ENCODE measurements at places on chromosomes 4 and X.

DNA sequence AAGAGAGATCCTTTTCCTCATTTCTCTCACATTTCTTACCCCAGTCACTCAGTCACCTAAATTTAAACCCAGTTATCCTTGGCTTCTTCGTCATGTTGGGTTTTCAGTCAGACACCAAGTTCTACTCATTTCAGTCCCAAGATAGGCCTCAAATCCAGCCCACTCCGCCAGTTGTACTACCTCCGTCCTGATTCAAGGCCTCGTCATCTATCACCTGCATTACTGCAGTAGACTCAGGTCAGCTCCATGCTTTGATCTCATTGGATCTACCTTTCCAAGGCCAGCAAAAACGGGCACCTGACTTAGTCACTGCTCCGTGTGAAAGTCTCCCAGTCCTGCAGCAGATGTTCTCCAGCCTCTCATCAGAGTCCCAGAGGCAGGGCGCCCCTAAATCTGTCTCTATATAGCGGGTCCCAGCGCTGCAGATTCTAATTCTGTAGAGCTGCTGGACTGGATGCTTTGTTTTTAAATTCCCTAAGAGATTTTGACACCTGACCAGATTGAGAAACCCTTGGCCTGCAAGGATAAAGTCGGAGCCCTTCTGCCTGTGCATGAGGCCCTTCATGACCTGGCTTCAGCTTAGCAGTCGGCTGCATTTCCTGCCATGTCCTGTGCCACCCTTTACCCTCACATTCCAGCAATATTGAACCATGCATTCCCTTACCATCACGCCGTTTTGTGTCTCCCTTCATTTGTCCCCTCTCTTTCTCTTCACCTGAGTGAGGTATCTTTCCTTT lies 53.7 kb downstream of the ZFX start:
- DNase-seq: no peak

DNA sequence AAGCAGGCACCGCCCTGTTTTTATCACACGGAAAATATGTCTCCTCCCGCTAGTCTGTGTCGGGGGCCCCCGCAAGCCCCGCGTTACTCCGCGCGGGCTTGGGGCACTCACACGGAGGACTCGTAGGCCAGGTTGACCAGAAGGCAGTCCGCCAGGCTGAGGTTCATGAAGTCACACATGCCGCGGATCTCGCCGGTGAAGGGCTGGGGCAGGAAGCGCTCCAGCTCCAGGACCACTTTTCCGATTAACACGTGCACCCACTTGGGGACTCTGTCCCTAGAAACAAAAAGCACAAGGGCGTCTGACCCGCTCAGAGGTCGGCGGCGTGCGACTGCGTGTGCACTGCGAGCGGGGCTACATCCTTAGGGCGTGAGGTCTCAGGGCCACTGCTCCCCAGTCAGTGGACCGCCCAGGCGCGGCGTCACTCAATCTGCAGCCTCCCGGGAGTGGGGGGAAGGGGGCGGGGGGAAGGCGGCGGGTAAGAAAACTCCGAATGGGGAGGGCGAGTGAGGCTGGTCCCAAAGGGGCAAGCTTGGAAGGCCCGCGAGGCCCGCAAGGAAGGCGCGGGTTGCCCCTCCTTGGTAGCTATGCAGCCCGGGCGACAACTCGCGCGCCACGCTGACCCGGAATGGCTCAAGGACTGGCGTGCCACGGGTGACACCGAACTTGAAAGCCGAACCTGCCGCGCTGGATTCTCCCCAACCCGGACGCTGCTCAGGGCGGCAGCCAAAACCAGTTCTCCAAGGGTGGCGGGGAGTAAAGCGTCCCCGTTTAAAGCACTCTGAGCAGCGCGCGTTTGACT lies 722 bp downstream of the NAAA start:
- peak; percentile 91 for DNase-seq

DNA sequence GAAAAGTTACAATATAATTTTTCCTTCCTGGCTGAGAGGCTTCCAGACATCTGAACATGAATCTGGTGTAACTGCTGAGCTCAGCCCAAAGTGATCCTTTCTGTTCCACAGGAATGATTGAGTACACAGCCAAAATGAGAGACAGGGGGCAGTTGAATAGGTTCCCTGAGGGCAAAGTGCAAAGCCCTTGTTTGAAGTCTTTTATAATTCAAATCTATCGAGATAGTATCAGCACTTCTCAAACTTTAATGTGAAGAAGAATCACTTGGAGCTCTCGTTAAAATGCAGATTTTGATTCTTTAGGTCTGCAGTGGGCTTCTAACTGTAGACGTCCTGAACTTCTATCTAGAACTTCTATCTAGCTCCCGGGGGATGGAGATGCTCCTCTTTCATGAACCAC lies 54.4 kb upstream of the BMP2K start:
- no peak for DNase-seq

GRCh38 chr4:184294606-184295133 lies 77.0 kb upstream of the ENPP6 start:
- DNase-seq: no peak

DNA sequence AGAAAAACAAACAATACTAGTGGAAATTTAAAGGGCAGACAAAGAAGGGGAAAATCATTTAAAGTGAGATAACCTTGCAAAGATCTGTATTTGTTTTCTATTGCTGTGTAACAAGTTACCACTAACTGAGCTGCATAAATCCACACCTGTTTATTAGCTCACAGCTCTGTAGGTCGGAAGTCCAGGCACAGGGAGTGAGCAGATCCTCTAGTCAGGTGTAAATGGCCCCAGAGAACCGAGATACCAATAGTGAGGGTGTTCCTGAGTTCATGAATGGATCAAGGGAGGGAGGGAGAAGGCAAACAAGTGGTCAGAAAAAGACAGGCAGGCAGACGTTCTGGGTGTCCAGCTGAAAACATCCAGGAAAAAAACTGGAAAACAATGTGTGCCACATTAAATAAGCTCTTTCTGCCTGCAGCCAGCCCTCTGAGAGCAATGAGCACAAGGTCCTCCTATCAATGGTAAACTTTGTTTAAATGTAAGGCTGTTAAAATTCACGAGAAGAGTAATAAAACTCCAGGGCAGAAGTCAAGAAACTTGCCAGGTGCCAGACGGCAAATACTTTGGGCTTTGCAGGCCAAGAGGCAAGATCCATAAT lies 25.0 kb downstream of the ADGRA3 start:
- DNase-seq: no peak

DNA sequence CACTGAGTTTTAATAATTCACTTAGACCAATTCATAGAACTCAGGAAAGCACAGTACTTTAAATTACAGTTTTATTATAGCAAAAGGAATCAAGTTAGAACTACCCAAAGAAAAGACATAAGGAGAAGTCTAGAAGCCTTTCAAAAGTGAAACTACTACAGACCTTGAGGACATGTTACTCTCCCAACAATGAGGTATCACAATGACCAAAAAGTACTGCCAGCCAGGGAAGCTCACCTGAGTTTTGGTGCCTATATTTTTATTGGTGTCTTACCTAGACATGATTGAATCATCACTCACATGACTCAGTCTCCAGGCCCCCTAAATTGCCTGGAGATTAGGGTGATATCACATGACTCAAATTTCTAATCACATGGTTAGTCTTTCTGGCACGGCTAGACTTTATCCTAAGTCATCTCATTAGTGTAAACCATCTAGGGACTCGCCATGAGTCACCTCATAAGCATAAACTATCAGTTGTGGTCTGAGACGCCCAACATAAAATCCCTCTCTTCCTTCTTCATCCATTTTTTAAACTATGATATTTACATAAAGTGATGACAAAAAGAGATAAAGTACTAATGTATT lies 372.3 kb downstream of the TMA16 start:
- DNase-seq: no peak

DNA sequence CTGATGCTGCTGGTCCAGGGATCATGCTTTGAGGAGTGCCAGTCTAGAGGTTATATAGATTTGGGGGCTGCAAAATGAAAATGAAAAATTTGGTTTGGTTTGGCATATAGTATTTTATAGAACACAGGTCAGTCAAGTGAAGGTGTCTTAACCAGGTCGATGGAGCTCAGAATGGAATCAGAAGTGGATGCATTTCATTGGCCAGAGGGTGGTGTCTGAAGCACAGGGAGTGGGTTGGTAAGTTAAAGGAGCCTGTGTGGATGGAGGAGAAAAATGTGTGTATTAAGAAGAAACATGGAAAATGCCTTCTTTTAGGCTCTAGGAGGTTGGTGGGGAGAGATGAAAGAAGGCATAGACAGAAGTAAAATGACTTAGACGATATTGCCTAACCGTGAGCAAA lies 8.6 kb downstream of the GALNT7 start:
- no peak for DNase-seq

- DNase-seq: no peak
Measured at GRCh38 chr4:98891478-98892337, 37.2 kb downstream of the EIF4E start.

DNA sequence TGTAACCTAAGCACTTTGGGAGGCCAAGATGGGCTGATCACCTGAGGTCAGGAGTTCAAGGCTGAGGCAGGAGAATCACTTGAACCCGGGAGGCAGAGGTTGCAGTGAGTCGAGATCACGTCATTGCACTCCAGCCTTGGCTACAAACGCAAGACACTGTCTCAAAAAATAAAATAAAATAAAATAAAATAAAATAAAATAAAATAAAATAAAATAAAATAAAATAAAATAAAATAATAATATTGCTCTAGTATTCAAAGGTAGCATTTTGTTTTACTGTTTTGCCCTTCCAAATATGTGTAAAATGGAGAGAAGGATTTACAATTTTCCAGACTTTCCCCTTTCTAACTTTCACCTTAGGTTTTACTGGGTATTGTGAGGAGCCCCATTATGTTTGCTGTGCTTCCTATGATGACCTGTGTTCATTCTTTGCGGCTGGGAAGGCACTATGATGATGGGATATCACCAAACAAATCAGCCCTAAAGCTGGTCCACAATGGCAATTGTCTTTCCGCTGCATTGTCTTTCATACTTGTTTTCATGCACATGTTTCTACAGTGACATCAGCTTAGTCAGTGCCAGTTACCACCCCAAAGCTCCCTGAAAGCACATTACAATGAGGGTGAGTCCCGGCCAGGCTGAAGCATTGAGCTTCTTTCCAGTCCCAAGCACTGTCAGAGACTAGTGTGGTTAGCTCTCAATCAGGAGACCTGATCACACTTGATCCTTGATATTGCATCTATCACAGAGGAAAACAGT lies 50.8 kb downstream of the DTHD1 start:
- no peak for DNase-seq

- DNase-seq: no peak
Measured at GRCh38 chr4:154314248-154314647, 177.4 kb downstream of the DCHS2 start.

DNA sequence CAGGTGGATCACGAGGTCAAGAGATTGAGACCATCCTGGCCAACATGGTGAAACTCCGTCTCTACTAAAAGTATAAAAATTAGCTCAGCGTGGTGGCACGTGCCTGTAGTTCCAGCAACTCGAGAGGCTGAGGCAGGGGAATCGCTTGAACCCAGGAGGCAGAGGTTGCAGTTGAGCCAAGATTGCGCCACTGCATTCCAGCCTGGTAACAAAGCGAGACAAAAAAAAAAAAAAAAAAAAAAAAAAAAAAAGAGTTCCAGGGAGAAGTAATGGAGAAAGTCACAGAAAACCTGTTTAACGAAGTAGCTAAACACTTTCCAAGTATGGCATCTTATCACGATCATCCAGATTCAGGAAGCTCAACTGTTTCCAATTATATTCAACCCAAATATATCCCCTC lies 10.9 kb downstream of the KLHL4 start:
- DNase-seq: no peak

GRCh38 chrX:129472116-129472515 lies 51.2 kb downstream of the SMARCA1 start:
- DNase-seq: no peak

DNA sequence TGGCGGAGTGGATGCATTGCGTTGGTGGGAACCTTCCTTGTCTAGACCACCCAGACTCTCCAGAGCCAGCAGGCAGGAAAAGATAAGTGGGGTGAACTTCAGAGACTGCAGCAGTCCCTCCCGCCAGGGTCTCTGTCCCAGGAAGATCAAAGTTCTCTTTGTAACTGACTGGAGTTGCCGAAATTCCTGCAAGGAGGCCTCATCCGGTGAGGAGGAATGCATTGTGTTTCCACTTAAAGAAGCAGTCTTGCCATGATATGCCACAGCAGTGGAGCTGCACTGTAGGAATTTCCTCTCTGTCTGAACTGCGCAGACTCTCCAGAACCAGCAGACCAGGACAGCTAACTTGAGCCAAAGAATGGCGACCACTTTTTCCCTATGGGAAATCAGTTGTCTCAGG lies 1190.4 kb downstream of the TECRL start:
- no peak for DNase-seq

DNA sequence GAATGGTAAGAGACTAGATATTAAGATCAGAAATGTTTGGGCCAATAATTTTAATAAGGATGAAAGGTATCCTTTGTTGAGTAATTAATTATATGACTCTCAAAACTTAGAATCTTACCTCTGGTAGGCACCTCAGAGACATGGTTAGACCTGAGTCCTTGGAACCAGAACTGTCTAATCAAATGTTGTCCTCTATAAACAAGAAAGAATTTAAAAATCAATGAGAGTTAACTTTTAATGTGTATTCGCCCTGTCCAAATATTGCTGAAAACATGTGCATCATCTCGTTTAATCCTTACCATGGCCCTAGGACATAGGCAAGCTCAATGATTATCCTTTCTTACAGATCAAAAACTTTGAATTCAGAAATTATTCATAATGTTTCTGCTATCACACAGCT lies 24.0 kb upstream of the NUDT11 start:
- DNase-seq: no peak

DNA sequence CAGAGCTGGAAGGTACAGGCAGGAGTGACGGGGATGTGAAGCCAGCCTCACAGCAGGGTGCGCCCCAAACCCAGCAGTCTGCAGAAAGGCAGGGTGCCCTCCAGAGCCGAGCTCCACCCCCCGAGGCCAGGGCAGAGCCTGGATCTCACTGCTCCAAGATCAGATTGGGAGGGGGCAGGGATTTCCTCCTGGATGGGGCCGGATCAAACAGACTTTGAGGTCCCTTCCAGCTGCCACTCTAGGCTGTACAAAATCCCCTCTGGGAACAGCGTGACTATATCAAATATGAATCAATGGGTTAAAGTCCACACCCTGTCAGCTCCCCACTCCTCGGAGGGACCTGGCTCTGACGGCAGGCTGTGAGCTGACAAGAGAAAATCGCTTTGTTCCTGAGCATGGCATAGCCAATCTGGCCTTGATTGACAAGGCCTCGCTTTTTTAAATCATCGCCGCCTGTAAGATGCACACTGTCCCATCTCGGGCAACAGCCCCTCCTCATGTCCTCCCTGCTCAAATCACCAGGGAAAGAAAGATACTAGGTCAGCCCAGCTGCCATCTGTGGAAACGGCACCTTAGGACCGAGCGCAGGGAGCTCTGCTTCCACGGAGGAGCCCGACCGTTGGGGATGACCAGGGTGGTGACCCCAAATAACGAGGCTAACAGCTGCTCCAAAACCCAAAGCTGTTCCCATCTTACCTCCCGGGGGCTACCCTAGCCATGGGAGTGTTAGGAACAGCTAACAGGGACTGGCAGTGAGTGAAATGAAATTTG lies 39.9 kb downstream of the PSAPL1 start:
- DNase-seq: no peak

All from Right ventricle myocardium inferior (tissue), 1 donor.